ENCODE measurements at places on chromosomes 5 and 9.

DNA sequence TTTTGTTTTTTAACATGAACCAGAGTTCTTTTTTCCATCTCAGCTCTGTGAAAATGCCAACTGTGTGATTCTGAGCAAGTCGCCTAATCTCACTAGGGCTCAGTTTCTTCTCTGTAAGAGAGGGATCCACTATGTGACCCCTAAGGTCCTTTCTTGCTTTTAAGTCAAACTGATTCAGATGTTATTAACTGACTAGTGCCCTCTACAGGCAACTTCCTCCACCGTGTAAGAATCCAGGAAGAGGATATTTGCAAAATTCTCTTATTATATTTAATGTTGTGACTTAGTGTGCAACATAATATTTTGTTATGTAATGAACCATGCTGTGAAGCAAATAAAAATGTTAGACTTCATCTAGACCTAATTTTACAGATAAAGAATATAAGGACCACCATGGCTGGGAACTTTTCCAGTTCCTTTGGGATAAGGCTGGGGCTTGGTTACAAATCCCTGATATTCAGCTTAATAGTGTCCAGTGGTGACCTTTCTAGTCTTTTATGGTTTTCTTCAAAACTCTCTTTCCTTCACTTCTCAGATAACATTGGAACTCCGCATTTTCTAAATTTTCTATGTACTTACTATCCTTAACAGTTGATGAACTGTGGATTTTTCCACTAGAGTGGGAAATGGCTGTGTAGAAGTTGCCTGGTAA lies 244.7 kb downstream of the PIK3R1 start:
- no peak for DNase-seq

GRCh38 chr5:111735583-111736270 lies 21.3 kb downstream of the NREP start:
- no peak for DNase-seq

GRCh38 chr5:66769030-66769733 lies 173.0 kb downstream of the MAST4 start:
- no peak for DNase-seq

DNA sequence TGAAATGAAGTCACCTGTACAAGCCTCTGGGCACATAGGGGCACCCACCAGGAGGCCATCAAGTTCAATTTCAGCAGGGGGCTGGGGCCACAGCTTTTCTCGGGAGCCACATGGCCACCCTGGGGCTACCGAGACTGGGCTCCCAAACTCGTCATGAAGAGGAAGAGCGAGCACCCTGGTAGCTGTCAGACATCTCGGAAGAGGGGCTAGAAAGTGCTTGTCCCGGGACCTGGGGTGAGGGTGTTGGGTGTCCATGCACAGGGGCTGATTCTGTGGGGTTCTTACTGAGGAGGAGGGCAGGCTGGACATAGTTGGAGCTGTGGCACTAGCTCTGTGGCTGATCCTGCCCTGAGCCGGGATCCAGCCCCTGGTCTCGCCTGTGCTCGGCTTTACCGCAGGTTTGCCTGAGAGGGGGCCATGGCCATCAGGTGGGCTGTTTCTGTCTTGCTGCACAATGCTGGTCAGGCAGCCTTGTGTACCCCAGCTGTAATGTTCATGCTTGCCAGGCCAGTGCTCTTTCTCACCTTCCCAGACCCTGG lies 70.3 kb downstream of the PHF2 start:
- DNase-seq, result no peak

GRCh38 chr9:73541923-73542322 lies 390.3 kb downstream of the ANXA1 start:
- no peak for DNase-seq

Data from stimulated activated CD8-positive, alpha-beta memory T cell treated with anti-CD3 and anti-CD28 coated beads, Interleukin-12 subunit alpha, Interleukin-12 subunit beta, amount 100 ng/mL, for 4 hours (primary cell).